ENCODE measurements at places on chromosomes 4 and X.

- DNase-seq = no peak
Measured at GRCh38 chr4:78568640-78569305, 17.2 kb downstream of the ANXA3 start.

GRCh38 chrX:12997906-12998687 lies 23.2 kb downstream of the TMSB4X start:
- no peak for DNase-seq

GRCh38 chrX:14779580-14779979 lies 93.3 kb downstream of the FANCB start:
- no peak for DNase-seq

DNA sequence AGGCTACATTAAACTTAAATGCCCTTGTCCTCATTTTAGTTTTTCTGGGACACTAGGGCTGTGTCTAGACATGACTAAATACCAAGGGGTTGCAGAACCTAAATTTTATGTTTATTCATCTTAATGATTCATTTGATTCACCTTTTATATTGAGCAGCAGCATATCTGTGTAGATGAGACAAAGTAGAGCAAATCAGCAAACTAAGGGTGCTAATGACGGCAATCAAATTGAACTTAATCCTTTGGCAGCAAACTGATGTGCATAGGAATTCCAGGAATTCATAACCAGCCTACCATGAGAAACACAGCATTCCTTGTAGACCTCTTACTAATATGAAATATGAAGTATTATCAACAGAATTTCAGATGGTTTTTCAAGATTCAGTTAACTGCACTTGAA lies 25.1 kb downstream of the EPHA5 start:
- no peak for DNase-seq

- no peak for DNase-seq
Measured at GRCh38 chrX:109847257-109848187, 114.5 kb upstream of the ACSL4 start.

- no peak for DNase-seq
Measured at GRCh38 chrX:103573202-103573601, 12.1 kb upstream of the TCEAL4 start.

GRCh38 chr4:155319516-155319915 lies 57.2 kb downstream of the MAP9 start:
- DNase-seq = no peak

DNA sequence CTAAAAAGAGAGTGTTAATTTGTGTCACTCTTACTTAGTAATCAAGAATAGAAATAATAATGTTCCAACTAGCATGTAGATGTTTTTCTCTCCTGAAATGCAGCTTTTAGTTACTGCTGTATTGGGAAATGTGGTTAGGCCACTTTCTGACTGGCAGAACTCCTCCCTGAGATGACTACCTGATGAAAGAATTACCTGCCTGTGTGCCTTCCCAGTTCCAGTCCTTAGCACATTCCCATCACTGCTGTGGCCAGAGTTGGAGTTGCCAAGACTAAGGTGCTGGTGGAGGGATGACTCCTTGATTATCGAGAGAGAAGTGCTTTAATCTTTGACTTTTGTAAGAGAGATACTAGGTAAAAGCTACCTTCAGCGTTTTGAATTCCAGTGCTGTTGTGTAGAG lies 9.5 kb downstream of the GAB1 start:
- no peak for DNase-seq

GRCh38 chr4:72318421-72319170 lies 250.4 kb downstream of the ADAMTS3 start:
- DNase-seq = no peak

DNA sequence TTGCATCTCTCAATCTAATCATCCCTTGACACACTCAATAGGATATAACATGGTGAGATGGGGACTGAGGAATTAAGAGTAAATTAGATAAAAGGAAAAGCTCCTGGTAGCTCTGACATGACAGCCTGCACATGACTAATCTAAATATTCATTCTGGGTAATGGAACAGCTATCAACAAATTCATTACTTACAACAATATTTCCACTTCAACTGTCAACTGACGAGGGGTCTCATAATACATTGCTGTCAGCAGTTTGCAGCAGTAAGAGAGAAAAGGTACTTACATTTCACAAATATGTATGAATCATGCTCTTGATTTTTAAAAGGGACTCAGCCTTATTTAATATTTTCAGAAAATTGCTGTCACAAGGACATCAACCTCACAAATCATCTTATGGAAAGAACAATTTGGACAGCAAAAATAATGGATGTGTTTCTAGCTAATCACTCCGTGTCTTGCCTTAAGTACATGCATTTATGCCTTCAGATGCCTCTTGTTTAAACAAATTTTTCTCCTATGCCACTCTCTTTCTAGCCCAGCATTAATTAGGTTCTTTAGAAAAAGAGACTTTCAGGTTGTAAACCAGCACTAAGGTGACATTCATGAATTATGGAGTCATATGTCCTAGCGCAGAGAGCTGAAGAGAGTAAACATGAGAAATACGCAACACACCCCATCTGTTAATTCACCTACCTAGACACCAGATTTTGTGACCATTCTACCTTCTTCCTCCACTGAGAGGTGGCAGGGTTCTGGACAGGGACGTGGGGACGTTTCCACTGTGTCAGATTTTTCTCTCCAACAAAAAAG lies 99.6 kb upstream of the TMEM150C start:
- no peak for DNase-seq

DNA sequence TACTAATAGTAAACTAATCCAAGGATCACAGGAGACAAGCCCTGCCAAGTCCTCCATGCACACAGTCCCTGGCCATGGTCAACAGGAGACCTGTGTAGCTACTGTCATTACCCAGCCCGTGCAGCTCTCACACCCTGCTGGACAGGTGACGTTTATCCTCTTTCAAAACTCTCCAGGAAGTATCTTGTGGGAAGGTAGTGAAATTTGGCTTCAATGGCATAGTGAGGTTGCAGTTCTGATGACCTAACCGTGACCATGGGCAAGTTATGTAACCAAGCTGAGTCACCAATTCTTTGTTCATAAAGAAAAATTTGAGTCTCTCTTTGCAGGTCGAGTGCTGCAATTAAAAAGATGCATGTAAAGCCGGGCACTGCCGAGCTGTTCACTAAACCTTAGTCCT lies 11.3 kb upstream of the SLC2A9 start:
- peak; percentile 5 for DNase-seq

GRCh38 chrX:134737721-134738369 lies 79.6 kb upstream of the PLAC1 start:
- DNase-seq = no peak

DNA sequence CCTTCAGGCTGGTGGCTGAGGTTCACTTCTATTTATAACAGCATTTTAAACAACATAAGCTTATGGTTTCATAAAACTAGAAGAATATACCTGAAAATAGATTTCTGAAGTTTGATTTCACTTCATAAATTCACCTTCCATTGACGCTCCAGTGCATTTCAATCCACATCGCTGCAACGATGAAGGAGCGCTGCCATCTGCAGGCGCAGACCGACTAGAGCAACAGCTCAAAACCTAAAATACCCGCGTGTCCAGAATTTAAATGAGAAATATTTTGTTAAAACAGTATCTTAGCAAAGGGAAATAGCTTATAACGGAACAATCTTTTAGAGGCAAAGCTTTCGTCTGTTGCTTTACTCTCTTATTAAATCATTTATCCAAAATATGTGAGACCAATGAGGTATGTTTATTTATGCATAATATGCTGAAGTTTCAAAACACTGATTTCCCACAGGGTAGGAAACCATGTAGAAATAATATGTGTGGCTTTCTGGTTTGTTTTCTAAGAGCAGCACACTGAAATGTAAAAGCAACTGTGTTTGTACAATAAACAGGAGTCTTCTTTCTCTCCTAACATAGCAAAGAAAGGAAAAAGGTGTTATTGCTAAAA lies 816.4 kb upstream of the FRG1 start:
- no peak for DNase-seq

- no peak for DNase-seq
Measured at GRCh38 chr4:109969087-109969486, 56.4 kb downstream of the EGF start.

- no peak for DNase-seq
Measured at GRCh38 chr4:69057620-69058409, 38.5 kb upstream of the UGT2B7 start.

GRCh38 chr4:139889901-139890300 lies 224.3 kb downstream of the MGST2 start:
- no peak for DNase-seq

- DNase-seq = no peak
Measured at GRCh38 chr4:119490335-119490734, 138.3 kb downstream of the PDE5A start.

- DNase-seq = no peak
Measured at GRCh38 chrX:32778965-32779364, 432.4 kb downstream of the DMD start.

DNA sequence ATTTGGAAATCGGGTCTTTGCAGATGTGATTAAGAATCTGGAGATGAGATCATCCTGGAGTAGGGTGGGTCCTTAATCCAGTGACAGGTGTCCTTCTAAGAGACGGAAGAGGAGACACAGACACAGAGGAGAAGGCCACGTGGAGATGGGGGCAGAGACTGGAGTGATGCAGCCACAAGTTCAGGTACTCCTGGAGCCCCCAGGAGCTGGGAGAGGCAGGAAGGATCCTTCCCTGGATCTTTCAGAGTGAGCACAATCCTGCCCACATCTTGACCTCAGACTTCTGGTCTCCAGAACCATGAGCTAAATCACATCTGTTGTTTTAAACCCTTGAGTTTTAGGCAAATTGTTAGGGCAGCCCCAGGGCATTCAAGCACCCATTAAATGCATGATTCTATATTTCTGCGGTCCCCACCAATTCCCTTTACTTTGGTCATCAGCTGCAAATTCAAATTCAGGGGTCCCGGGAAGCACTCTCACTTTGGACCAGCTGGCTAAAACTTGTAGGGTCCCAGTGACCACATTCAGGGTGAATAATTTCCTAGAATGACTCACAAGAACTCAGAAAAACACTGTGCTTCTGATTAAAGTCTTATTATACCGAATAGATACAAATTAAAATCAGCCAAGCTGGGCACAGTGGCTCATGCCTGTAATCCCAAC lies 12.8 kb upstream of the AKAP17A start:
- DNase-seq = no peak

- no peak for DNase-seq
Measured at GRCh38 chr4:158347556-158347955, 137.3 kb downstream of the TMEM144 start.

DNA sequence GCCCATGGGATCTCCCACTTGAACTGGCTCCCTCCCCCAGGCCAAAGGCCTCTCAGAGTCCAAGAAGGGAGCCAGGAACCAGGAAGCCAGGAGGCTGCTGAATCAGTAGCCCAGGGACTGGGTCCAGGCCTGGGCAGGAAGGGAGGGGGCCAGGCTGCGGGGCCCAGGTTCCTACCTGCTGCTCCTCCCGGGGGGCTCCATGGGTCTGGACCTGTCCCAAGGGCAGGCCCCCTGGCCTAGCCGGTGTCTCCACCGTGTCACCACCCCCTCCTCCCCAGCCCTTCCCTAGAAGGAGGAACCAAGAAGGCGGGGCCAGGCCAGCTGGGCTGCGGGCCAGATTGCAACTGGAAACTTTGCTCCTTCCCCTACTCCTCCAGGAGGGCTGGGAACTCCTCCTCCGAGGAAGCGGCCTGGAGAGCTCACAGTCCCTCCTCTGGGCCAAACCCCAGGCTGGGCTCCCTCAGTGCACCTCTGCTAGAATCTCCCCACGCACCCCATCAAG lies at the start of gene IQSEC2:
IQSEC2 (minus strand) TSS at position 264 of the 502 bp plus-strand sequence.
- no peak for DNase-seq

DNA sequence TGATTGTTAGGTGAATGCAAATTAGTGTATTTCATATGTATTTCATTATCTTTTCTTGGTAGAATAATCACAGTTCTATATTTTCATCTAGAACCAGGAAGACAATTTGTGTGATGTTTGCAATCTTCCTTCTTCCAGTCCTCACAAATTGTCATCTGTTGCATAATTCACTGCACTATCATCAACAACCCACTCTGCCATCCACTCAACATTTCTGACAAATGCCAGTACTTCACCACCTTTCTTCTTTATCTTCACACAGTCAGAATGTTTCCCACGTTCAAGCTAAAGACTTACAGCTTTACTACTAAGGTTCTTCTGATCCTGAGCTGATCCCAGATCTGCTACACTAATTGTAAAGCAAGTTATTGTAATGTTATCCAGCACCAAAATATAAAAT lies 107.8 kb downstream of the IQCM start:
- DNase-seq = no peak

DNA sequence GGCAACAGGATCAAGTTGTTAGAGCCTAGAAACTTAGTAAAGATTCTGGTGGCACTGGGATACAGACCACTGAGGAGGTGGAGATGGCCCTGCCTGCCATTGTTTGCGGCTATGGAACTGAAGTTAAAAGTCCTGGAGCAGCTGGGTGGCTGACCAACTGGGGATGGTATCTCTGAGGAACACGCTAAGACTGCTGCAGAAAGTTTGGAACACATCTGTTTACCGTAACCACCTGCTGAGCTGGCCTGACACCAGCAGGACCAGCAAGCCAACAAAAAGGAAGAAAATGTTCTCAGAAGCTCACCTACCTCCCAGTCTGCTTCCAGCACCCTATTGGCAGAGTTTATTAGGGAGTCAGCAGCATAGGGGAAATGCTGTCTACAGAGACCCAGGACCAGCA lies 17.4 kb upstream of the PACRGL start:
- no peak for DNase-seq

DNA sequence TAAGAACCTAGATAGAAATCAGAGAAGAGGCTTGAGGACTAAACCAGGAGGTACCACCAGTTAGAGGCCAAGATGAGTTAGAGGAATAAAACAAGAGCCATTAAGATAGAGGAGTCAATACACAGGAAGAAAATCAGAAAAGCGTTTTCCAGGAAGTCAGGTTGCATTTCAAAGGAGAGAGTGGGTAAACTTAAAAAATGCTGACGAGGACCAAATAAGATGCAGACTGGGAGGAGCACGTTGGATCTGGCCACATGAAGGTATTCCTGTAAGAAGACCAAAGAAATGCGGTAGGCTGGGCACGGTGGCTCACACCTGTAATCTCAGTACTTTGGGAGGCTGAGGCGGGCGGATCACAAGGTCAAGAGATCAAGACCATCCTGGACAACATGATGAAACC lies 533.1 kb upstream of the TENM3 start:
- no peak for DNase-seq

GRCh38 chr4:55517526-55518229 lies 29.0 kb downstream of the CLOCK start:
- DNase-seq = no peak

- no peak for DNase-seq
Measured at GRCh38 chrX:24158881-24159280, 9.4 kb downstream of the ZFX start.

Data from SIG-M5 (cell line).